Parietal lobe (tissue), 2 donors: ENCODE measurements at places on chromosomes 12 and 14. TPM values are rescaled to one million over a fixed set of nuclear protein-coding genes. Genes with fewer than 3 reads are reported as not detected.

The TAC3 gene
- 0.94 TPM for total RNA-seq

The FOXA1 gene
- total RNA-seq, result not detected

The GLIPR1L1 gene
- total RNA-seq, result not detected

The PMEL gene
- not detected for total RNA-seq

The CHGA gene
- 51.6 TPM for total RNA-seq

The HOXC9 gene
- total RNA-seq, result not detected

The PPFIA2 gene
- 338 TPM for total RNA-seq

The OR6C1 gene
- not detected for total RNA-seq

The SERPINA5 gene
- not detected for total RNA-seq

The KRT6A gene
- not detected for total RNA-seq

The RFLNA gene
- 7.2 TPM for total RNA-seq
